ENCODE measurements at places on chromosomes 13 and 19.

GRCh38 chr19:10021863-10022262 is 8.6 kb downstream of the RDH8 start:
- DNase-seq = no peak

GRCh38 chr19:50569938-50570540 is 1.8 kb upstream of the LRRC4B start:
- DNase-seq = no peak

GRCh38 chr13:94053986-94054593 is 425.4 kb downstream of the DCT start:
- no peak for DNase-seq

DNA sequence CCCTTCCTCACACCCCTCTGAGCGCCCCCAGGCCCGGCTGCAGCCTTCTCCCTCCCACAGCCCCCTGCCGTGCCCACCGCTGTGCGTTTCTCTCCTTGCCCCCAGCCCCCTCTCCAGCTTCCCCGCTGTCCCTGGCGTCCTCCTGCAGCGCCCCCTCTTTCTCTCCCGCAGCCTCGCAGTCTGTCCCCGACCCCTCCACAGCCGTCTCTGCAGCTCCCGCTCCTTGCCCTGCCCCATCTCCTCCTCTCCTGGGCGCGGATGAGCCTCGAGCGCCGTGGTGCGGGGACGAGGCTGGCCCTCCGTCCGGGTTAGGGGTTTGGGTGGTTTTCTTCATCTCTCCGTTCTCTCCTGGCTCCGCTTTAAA is 1.1 kb downstream of the KMT5C start:
- peak; percentile 79 for DNase-seq

DNA sequence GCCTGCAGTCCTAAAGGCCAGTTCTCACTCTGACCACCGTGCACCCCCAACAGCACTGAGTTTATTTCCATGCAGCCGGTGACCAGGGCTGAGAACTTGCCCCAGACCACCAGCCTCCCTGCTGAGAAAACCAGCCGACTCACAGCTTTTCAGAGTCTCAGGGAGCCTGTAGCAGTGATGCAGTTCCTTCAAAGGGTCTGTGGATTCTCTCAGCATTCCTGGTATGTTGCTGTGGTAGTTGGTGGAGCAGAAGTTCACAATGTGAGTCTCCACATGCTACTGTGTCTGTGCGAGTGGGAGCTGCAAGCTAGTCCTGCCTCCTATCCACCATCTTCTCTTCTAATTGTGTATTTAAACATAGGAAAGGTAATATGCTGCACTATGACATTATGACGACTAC is 254.9 kb upstream of the KLF12 start:
- no peak for DNase-seq

- no peak for DNase-seq
Observed at GRCh38 chr13:104414771-104415170, 1348.6 kb upstream of the SLC10A2 start.

- no peak for DNase-seq
Observed at GRCh38 chr19:4064496-4065260, 2.0 kb downstream of the ZBTB7A start.
